Motor neuron (in vitro differentiated cells): ENCODE measurements at places on chromosomes 5 and 9. TPM values are rescaled to one million over a fixed set of nuclear protein-coding genes. Genes with fewer than 3 reads are reported as not detected.

DNA sequence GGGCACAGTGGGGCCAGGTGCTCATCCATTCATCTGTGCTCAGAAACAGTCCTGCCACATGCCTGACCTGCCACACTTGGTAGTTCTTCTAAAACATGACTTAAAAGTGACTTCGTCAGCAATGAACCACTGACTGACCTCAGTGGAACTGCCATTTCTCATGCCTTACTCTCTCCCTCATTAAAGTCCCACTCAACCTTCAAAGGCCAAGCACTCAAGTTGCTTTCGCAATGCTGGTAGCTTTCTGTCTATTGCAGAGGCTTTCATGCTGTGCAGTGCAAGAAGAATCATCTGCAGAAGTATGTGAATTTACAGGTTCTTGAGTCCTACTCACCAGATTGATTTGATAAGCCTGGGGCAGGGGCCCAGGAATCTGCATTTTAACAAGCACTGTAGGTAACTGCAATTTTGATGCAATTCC, 23.9 kb downstream of the B4GALT1 start:
- ATAC-seq = no peak

DNA sequence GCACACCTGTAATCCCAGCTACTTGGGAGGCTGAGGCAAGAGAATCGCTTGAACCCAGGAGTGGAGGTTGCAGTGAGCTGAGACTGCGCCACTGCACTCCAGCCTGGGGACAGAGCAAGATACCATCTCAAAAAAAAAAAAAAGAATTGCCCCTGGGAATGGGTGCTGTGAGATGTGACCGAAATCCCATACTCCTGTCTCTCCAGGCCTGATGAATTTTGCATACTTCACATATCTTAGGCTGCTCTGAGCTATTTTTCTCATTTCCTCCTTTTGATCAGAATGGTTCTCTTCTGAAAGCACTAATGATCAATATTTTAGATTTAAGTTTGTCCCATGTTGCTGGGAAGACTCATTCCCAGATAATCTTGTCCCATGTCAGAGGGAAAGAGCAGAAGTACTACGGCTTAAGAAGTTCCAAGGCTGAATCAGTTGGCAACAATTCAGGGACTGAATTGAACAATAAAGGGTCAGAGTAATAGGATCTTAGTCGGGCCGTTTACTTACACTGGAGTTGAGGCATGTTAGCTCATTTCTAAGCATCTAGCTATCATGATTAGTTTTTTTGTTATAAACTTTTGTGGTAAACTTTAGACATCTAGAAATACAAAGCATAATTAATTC, 44.2 kb upstream of the TENT2 start:
- no peak for ATAC-seq

GRCh38 chr9:107270082-107270481, 13.0 kb upstream of the RAD23B start:
- no peak for ATAC-seq

GRM6 gene
- total RNA-seq = 0.26 and 0.73 TPM in 2 replicates

DNA sequence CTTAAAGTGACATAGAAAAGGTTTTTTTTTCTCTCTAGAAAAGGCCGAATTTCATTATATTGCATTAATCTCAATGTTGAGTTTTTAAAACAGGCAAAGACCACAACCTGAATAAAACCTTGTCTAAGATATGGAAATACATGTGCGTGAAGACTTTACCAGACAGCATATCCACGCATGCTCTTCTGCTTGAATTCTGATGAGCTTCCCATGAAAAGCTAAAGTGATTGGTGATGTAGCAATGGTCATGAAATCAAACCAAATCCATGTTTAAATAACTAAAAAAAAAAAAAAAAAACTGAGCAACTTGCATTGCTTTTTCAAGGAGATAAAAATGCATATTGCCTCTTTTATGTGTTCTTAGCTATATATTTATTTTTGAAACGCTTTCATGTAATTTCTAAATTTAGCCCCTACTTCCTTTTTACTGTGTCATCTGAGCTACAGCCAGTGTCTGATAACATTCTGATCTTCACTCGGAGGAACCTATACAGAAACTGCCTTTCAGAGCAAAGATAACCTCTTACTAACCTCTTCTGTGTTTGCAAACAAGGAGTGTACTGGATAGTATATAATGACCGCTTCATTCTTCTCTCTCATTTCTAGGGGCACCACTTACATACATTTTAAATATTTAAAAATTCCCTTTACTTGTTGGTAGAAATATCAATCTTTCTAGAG, 179.1 kb upstream of the GNA14 start:
- no peak for ATAC-seq

- no peak for ATAC-seq
Measured at GRCh38 chr9:101315112-101315450, 69.7 kb downstream of the BAAT start.

- no peak for ATAC-seq
Measured at GRCh38 chr5:57420801-57421200, 61.8 kb downstream of the ACTBL2 start.

MYMK gene
- total RNA-seq = not detected in 2 replicates

GLIPR2 gene
- 3.5 and 3.8 TPM in 2 replicates for total RNA-seq

GAPT gene
- total RNA-seq = 0.47 and 1.4 TPM in 2 replicates

DNA sequence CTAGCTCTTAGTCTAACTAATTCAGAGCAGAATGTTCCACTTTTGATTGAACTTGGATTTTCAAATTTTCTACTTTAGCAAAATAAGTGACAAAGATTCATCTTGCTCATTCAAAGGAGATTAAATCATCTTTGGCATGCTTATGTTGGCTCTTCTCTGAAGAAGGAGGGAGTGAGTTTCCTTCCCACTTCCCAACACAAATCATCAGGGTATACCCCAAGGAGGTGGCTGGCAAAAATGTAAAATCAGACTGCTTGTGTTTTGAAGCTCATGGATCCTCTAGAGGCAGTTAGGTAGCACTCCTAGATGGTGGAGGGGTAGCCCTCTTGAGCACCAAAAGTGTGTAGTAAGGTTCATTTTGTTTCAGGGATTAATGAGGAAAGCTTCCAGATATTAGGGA, 343.1 kb downstream of the OSTF1 start:
- ATAC-seq = no peak

DNA sequence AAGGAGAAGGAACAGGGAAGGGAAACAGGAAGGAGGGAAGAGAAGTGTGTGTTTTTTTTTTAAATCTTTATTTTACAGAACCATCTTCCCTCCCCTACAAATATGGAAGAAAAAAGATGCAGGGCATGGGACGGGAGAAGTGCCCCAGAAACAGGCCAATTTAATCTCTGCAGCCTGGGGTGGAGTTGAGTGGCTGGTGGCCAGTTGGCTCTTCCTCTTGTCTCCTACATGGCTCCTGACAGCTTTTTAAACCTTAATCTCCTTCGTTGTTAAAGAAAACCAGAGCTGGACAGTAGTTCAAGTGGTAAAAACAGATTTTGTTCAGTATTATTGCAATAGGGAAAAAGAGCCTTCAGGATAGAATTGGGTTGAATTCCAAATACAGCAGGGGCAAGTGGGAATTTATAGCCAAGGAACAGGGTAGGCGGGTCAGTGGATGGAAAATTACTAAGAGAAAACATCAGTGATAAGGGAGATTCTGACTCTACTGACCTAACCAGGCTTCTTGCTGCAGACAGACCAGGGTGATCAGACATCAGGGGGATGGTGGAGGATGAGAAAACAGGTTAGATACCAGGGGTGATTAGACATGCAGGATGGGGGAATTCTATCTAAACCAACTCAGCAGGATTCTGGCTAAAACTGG, 125.1 kb upstream of the CLINT1 start:
- no peak for ATAC-seq

- peak; percentile 42 for ATAC-seq
Measured at GRCh38 chr5:148428848-148429247, 45.1 kb downstream of the FBXO38 start.

GRCh38 chr5:22593592-22593991, 259.6 kb downstream of the CDH12 start:
- ATAC-seq = no peak

- no peak for ATAC-seq
Measured at GRCh38 chr5:54902791-54903473, 82.5 kb downstream of the ESM1 start.

CTNND2 gene
- 46.1 and 46.7 TPM in 2 replicates for total RNA-seq

DNA sequence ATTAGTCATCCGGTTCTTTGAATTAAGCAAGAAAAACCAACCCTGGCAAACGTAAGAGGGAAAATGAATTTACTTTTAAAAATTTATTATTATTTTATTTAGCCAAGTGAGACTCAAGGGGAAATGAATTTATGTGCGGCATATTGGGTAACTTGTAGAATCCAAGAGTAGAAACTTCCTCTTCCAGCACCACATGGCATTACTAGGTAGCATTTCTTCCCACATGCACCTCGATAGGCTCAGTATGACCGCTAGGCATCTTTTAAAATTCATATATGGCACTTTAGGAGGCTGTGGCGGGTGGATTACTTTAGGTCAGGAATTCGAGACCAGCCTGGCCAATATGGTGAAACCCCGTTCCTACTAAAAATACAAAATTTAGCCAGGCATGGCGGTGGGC, 17.6 kb upstream of the MYO10 start:
- no peak for ATAC-seq

DNA sequence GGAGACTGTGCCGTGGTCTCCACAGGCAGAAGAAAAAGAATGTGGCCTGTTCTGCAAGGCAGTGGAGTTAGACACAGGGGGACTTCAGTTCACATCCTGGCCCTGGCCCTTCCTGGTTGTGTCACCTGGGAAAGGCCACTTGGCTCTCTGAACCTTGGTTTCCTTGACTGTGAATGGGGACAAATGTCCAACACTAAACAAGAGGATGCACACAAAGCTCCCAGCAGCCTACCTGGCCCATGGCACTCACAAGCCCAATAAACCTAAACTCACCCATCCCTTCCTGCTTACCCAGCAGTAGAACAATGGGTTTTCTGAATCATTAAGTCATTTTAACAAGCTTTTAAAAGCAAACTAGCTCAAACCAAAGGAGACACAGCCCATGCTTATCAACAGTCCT, 103.9 kb downstream of the FRMD3 start:
- ATAC-seq = no peak

GRCh38 chr5:143334903-143335302, 68.6 kb downstream of the NR3C1 start:
- no peak for ATAC-seq
